NCI-H2029 (cell line): ENCODE measurements at places on chromosomes 4 and X.

GRCh38 chr4:14566518-14566917 is 435.8 kb upstream of the CPEB2 start:
- no peak for DNase-seq

GRCh38 chrX:115960440-115961084 is 210.0 kb upstream of the AGTR2 start:
- no peak for DNase-seq

- DNase-seq: no peak
These were observed 77.2 kb upstream of the ADRA2C start for GRCh38 chr4:3689006-3689405.

DNA sequence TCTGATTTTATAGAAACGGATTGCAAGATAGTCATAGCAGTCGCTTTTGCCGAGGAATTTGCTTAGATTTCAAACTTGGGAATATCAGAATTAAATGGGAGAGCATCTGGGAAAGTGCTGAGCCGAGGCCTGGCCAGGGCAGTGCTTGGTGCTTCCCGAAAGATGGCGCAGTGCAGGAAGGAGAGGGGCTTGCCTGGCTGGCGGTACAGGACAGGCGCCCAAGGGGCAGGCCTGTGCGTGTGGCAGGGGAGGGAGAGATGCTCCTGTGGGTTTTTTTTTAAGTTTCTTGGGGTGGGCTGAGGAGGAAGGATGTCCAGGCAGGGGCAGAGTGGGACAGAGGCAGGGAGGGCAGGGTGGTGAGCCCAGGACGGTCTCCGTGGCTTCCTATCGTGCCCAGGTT is 241.1 kb downstream of the AFAP1 start:
- DNase-seq: no peak

- DNase-seq: no peak
These were observed 57.5 kb downstream of the PARM1 start for GRCh38 chr4:74990276-74990875.

- DNase-seq: no peak
These were observed 55.0 kb downstream of the BEX3 start for GRCh38 chrX:103431316-103431715.
